Activated T-cell treated with anti-CD3 and anti-CD28 coated beads, Interleukin-2, amount 50 U/mL, for 48 hours (primary cell): ENCODE measurements at places on chromosomes 11 and 22.

- peak; percentile 62 for DNase-seq
Measured at GRCh38 chr11:1384199-1384970, 5.3 kb upstream of the BRSK2 start.

DNA sequence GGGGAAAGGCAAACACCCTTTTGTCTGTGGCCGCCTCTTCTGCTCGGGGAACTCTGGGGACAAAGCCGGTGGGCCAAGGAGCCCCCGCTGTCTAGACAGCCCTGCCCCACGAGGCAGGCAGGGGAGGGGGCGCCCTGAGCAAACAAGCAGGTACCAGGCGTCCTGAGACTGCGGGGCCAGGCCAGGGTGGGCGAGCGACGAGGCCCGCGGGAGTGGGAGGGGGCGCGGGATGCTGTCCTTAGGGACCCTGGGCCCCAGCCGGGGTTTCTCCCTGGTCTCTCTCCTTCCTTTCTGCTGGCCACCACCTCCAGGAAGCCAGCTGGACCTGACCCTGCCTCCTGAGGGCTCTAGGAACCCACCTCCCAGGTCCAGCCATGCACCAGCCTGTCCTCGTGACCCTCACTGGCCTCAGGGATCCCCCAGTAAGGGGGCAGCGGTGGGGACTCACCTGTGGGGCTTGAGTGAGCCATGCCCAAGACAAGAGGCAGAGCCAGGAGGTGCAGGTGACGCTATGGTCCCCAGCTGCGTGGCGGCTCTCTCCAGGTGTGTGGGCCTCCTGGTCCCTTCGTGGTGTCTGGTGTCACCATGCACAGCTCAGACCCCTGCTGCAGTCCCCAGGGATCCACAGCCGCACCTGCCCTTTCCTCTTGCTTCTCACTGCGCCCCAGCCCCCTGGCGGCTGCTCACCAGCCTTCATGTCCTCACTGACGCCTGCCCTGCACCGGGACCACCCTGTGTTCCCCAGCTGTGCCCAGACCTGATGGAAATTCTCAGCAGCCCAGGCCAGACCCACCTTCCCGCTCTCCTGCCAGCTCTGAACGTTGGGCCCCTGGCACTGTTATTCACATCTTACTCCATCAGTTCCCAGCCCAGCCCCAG, 26.5 kb upstream of the MUC5AC start:
- DNase-seq: no peak

GRCh38 chr22:36573815-36574363, 44.9 kb upstream of the EIF3D start:
- DNase-seq: no peak

DNA sequence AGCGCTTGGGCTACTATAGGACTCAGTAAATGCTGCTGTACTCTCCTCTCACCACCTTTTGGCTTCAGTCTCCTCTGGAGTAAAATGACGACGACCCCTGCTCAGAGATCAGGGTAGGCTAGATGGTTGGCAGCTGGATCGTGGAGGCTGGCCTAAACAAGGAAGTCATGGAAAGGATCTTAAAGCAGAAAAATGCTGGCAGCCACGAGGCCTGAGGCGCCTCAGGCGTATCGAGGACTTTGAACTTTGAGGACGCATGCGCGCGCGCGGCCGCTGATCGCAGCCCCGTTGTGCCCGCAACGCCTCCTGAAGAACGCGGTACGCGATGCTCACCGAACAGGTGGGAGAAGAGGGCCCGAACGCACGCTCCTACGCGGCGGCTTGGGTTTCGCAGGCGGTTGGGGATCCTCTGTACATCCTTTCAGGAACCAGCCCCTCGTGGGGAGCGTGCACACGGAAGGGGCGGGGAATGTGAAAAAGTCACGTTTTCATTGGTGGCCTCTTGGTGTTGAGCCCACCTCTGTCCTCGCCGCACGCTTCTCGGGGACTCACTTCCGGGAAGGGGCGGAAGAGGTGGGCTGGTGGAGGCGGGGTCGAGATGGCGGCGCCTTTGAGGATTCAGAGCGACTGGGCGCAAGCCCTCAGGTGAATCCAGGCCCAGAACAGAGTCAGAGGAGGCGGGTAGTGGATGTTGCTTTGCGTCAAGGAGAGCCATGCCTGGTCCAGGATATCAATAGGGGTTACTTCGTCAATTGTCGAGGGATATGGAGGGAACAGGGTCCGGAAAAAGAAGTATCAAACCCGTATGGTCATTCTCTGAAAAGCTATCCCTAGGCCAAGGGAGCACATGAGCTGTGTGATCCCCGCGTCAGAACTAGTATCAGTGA, at the start of the genes COA4 and PAAF1:
COA4 (minus strand) TSS at position 423 of the 887 bp plus-strand sequence. CDS start 3,468 bp downstream, outside the sequence.
PAAF1 (plus strand) TSS at position 576 of the 887 bp plus-strand sequence; CDS start at position 599, 23 bp downstream.
- DNase-seq: peak; percentile 97

DNA sequence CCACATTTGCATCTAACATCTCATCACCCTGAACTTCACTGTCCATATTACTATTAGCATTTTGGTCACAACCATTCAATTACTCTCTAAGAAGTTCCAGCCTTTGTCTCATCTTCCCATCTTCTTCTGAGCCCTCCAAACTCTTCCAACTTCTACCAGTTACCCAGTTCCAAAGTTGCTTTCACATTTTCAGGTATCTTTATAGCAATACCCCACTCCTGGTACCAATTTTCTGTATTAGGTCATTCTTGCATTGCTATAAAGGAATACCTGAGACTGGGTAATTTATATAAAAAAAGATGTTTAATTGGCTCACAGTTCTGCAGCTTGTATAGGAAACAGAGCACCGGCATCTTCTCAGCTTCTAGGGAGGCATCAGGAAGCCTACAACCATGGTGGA, 64.7 kb upstream of the ARHGAP42 start:
- no peak for DNase-seq
